Mesothelial cell of epicardium (in vitro differentiated cells): ENCODE measurements at places on chromosomes 16 and 17.

GRCh38 chr16:8229011-8229520 lies 361.2 kb downstream of the TMEM114 start:
- no peak for DNase-seq

DNA sequence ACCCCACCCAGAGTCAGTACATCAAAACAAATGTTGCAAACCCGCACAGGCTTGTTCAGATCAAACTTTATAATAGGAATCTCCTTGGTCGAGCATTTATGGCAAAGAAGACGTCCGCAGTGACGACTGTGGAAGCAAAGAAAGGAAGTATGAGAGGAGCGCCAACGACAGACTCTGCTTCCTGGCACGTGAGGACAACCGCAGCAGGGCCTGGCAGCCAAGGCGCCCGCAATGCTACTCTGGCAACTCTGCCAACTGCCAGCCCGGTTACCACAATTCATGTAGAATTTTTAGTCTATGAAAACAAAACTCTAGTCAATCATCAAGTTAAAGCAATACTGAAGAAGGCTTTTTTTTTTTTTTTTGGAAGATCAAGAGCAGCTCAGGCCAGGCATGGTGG lies 24.8 kb downstream of the CYB5D2 start:
- no peak for DNase-seq

DNA sequence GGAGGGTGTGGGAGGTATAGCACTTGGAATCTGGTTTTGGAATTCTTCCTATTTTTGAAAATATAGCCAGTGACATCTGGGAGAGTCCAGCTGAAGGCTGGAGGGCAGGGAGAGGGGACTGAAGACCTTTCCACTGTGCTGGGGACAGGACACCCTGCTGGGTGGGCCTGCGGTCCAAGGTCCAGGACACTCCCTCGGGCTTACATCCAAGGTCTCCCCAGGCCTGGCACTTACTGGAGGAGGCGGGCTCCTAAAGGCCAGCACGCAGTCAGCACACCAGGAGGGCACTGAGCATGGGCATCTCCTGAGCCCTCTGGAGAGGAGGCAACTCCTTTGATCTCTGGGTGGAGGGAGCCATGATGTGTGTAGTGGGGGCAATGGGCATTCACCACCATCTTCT lies 35.5 kb upstream of the ETV4 start:
- no peak for DNase-seq

- DNase-seq, result no peak
Measured at GRCh38 chr17:64661726-64661975, 456 bp downstream of the SMURF2 start.

DNA sequence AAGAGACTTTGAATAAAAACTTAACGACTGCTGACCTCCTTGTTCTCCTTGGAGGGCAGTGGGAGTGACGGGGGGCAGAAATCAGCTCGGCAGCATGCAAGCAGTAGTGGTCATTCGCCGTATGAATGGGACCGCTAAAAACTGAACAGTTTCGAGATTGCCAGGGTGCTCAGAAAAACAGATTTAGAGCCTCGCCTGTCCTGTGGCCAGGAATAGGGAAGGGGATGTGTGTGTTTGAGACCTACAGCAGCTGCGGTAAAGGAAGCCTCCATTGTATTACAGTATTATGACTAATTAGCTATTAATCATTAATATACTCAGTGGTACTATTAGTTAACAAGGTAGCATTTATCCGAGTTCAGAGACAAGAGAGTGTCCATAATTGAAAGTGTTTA lies 670 bp upstream of the ZNF652 start:
- no peak for DNase-seq

DNA sequence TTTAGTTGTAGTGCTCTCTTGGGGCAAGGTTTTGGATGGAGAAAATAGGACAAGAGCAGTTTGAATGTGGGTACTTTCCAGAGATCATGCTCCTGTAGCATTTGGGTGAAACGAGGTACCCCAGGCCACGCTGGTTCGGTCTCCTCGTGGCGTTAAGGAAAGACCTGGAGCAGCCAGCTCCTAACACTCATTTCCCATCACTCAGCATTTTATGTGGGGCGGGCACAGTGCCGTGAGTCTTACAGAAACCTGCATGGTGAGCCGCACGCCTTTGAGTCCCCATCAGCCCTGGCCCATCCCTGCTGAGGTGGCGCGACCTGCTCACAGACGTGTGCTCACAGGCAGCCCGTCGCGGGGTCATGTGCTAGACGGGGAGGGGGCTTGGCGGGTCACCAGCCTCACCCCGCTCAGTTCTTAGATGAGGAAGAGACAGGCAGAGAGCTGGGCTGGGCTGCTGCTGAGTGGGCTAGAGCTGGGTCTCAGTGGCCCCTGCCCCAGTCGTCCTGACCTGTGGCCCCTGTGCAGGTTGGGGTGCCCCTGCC lies 37.3 kb downstream of the TBCD start:
- DNase-seq, result no peak

DNA sequence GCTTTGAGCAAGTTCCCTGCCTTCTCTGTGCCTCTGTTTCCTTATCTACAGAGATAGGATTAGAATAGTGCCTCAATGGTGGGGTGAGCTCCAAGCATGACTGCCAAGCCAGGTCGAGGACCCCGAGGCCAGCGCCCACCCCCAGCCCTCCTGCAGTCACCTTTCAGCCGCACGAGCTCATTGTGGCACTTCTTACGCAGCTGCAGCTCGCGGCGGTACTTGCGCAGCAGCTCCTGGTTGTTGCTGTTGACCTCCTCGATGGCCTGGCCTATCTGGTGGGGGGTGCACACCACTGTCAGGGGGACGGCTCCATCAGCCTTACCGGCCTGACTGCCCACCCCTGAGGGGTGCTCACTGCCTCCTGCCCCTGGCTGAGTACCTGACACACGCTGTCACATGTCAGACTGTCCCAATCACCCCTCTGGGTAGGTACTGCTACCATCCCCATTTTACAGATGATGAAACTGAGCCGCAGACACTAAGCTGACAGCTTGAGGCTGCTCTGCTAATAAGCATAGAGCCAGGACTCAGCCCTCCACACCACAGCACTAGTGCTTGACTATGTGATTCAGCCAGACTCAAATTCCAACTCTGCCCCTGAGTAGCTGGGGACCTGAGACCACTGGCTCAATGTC lies 31.3 kb downstream of the KATNB1 start:
- no peak for DNase-seq

DNA sequence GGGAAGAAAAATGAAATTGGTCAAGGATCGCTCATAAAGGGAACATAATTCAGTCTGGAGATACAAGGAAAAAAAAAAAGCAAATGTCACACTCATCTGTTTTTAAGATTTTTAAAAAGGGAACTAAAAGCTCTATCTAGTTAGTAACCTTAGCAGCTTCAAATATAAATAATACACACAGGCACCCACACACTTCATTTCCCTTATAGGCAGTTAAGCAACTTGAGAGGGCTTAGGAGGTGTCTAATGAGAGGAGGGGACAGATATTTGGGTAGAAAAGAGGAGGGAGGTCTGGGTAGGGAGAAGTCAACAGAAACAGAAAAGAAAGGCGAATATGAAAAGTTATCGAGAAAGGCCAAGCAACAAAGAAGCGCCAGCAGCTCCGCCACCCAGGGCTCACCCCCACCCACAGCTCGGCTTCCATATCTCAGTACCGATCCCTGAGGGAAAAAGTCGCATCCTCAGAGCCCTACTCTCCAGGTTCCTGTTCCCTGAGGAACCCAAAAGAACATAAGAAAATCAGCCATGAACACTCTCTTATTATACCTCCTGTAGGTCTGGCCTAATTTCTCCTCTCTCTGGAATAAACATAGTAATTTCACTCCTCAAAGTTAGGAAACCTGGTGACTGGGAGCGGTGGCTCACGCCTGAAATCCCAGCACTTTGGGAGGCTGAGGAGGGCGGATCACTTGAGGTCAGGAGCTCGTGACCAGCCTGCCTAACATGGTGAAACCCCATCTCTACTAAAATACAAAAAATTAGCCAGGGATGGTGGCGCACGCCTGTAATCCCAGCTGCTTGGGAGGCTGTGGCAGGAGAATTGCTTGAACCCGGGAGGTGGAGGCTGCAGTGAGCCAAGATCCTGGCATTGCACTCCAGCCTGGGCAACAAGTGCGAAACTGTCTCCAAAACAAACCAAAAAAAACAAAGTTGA lies 69.6 kb upstream of the RCVRN start:
- DNase-seq, result no peak

GRCh38 chr17:79083191-79083971 lies 8.8 kb downstream of the ENGASE start:
- no peak for DNase-seq
